ENCODE measurements at places on chromosomes 2 and 18. TPM values are rescaled to one million over a fixed set of nuclear protein-coding genes. Genes with fewer than 3 reads are reported as not detected.
A peak's percentile ranks its signal among the peaks of the same experiment; 100 is the strongest.

GRCh38 chr2:9230881-9231280 is 24.3 kb downstream of the ASAP2 start:
- DNase-seq, result no peak

DNA sequence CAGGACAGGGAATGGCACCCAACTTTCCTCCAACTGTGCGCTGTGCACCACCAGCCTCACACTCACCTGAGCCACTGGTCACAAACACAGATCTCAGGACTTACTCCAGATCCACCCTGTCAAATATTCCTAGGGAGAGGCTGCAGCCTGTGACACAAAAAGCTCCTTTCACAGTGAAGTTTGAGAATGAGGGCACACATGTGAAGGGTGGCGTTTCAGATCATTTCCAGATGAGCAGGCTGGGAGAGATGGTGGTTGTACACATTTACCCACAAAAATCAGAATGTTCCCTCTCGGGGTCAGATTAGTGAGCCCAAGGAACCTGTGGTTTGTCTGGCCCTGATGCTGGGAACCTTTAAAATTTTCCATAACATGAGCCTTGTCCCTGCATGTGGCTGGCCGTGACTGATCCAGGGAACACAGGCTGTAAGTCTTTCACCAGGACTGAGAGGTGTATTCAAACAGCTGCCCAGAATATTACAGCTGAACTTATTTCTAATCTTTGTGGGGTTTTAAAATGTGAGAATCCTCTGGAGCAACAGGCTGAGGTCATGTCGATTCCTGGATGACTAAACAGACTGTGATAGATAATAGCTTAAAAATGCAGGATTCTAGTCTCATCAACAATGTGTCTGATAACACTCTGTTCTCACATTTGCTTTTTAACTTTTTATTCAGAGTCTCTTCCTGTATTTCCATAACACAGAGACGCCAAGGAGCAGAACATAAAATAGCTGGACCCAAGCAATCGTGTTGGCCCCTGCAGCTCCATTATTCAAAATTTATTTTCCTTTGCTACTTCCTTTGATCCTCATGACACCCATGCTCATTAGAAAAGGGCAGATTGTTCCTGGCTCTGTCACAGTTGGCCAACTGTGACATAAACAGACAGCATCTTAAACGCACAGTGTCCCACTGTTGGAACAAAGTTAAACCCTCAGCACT is 35.5 kb downstream of the IL1R2 start:
- no peak for DNase-seq

- peak; percentile 43 for DNase-seq
Observed at GRCh38 chr2:105943977-105944376, 199.3 kb downstream of the NCK2 start.

GRCh38 chr2:196563876-196564275 is 75.6 kb upstream of the CCDC150 start:
- DNase-seq, result no peak

DNA sequence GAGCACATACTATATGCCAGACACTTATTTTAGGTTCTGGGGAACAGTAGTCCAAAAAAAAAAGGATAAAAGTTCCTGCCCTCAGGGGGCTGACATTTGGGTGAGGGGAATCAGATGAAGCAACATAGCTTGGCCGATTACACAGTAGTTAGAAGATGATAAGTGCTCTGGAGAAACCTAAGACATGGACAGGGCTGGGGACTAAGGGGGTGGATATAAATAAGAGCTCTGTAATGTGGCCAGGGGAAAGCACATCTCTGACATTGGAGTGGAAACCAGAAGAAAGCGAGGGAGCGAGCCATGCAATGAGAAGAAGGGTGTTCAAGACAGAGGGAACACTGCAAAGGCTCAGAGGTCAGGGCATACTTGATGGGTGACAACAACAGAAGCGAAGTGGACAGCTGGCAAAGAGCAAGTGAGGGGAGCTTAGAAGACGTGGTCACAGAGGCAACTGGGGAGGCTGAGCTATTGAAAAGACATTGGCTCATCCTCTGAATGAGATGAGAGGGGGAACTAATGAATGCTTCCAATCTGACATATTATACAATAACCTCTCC is 11.4 kb downstream of the TMEM182 start:
- no peak for DNase-seq

- DNase-seq, result no peak
Observed at GRCh38 chr2:9052821-9053533, 49.5 kb upstream of the MBOAT2 start.

GRCh38 chr18:49651033-49651432 is 89.2 kb downstream of the LIPG start:
- peak; percentile 46 for DNase-seq

DNA sequence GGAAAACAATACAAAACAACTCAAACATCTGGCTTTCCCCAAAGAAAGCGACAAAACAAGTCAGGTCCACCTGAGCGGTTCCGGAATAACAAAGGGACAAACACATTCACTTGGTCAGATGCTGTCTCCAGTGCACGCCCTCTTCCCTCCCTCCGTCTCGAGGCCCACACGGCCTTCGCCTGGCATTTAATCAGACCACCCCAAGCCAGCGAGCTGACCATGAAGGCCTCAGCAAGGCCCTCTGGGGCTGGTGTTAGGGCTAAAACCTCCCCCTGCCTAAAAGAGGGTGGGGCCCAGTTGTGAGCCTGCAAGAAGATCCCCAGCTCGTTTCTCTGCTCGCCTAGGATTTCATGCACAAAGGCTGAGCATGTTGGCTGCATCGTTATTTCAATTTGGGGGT is 180.3 kb downstream of the EIPR1 start:
- DNase-seq, result no peak

GRCh38 chr2:280650-281110 is 7.2 kb downstream of the ALKAL2 start:
- DNase-seq, result no peak

- peak; percentile 82 for DNase-seq
Observed at GRCh38 chr2:176128172-176128981, 1.1 kb upstream of the HOXD8 start.

GRCh38 chr18:51188024-51188701 is 9.3 kb downstream of the MEX3C start:
- DNase-seq, result no peak

- DNase-seq, result no peak
Observed at GRCh38 chr2:81437456-81438000, 1133.0 kb upstream of the LRRTM1 start.

GRCh38 chr2:207459990-207460757 is 69.6 kb upstream of the CREB1 start:
- DNase-seq, result no peak

DNA sequence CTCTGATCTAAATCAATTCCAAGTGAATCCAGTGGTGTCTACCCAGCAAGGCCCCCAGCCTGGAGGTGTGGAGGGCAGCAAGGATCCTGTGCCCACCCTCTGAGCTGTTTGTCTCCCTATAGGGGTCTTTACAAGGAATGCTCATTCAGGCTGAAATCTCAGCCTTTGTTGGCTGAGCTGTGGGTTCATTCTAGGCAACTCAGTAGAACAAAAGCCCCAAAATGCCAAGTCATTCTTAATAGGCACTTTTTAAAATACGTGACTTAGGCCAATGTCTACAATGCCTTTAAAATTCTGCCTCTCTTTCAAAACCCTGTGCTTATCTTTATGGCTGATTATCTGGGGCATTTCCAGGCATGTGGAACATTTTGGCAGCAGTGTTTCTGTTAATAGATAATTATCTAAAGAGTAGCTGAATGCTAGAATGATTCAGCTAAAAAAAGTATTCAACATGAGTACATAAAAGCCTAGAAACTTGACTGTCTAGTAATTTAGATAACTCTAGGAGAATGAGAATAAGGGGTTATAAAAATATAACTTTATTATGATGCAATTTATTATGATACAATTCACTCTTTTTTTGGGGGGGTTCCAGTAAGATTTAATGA is 7.4 kb downstream of the UGT1A6 start:
- no peak for DNase-seq

DNA sequence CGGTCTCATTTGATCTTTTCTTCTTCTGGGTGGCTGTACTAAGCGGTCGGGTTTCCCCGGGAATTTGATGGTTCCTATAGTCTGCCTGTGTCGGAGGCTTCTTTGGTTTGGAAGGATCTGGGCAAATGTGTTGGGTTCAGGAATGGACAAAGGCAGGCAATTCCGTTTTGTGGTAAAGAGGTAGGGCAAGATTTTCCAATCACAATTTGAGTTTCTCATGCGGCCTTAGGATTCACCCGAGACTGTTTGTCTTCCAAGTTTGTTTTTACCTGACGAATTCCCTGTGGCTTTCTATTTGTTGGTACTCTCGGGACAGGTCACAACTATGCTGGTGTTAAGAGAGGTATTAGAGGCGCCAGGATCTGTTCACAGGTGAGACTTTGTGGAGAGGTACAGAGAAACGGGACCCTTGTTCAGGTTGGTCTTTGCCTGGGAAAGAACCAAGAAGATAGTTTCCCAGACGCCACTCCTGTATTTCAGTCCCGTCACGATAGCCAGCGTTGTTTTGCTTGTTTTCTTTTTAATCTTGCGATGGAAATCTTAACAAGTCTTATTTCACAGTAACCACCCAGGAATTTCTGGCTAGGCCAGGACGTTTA is 3.0 kb downstream of the SP5 start:
- DNase-seq, result peak; percentile 50

- DNase-seq, result peak; percentile 63
Observed at GRCh38 chr2:35099342-35099741, 1256.2 kb upstream of the CRIM1 start.

GRCh38 chr2:166361351-166362153 is 14.2 kb downstream of the SCN9A start:
- DNase-seq, result no peak

- DNase-seq, result no peak
Observed at GRCh38 chr2:67867735-67868134, 195.1 kb downstream of the C1D start.

GRCh38 chr18:79242246-79242645 is 153.5 kb upstream of the NFATC1 start:
- DNase-seq, result no peak

GRCh38 chr18:79396431-79397246 is 909 bp downstream of the NFATC1 start:
- DNase-seq, result peak; percentile 81

GRCh38 chr18:79540904-79541282 is 138.7 kb upstream of the CTDP1 start:
- peak; percentile 24 for DNase-seq

DNA sequence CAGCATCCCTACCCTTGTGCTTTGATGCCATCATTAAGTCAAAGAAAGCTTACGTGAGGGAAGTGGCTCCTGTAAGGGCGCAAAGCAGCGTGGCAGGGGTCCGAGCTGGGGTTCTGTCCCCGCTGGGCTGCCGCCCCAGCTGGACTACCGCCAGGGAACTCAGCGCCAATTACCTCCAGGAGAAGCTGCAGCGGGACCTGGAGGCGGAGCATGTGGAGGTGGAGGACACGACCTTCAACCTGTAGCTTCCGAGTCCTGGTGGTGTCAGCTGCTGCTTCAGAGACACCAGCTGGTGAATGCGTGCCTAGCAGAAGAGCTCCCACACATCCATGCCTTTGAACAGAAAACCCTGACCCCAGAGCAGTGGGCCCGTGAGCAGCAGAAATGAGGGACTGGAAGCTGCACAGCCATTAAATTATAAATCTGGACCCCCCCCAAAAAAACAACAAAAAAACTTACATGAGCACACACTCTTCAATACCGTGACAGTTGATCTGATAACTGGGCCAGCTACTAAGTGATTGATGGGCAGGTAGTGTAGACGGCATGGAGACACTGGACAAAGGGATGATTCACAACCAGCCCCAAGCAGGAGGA is 20.1 kb upstream of the YES1 start:
- peak; percentile 93 for DNase-seq

DNA sequence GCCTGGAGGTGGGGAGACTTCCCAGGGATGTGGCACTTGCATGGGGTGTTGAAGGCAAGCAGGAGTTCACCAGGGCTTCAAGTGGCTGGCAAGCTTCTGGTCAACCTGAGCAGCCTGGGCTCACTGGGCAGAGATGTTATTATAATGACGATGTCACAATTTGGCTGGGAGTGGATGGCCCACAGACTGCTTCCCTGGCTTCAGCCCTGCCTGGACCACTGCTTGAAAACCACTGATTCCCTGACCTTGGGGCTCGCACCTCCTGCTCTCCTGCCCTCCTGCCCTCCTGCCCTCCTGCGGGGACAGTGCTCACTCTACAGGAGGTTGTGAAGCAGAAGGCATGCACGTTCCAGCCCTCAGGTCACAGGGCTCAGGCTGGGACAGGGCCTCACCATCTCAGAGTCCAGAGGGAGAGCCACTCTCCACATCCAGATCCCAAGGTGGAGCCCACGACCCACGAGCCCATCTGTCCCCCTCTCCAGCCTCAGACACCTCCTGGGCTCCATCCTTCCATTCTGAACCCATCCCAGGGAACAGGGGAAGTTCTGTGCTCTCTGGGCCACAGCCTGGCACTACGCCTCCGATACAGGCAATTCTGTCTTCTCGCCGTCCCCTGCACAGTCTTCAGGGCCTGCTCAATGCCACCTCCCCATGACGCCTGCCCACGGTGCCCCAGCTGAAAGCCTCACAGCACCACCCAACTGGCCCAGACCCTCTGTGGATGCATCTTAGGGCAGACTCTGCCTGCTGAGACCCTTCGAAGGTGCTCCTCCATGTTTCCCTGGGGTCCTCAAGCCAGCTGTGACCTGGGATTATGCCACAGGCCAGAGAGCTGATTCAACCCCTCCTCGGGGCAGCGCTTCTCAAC is 241.6 kb upstream of the RAB6C start:
- peak; percentile 25 for DNase-seq

GRCh38 chr18:68024716-68025115 is 508.2 kb upstream of the DSEL start:
- DNase-seq, result no peak

GRCh38 chr2:52288596-52288995 is 1256.7 kb upstream of the NRXN1 start:
- no peak for DNase-seq

DNA sequence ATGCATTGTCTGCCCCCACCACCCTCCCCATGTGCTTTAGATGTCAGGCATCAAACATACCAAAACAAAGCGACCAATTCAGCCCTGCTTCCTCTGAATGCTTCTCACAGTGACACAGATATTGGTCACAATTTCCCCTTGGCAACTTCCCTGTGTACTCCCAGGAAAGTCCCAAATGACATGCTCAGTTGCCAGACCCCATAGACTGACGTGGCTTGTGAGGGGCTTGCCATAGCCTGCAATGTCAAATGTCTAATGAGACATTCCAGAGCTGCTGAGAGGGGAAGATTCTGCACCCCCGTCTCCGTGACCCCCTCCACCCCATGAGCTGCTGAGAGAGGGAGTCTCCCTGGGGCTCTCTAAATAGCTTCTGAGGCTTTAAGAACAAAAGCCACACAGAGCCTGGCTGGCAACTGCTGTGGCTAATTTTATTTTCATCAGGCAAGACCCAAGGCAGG is 47.3 kb downstream of the RFTN2 start:
- peak; percentile 58 for DNase-seq

MAP4K3 gene
- 39.6 TPM for total RNA-seq

GPR45 gene
- total RNA-seq, result not detected

LCT gene
- total RNA-seq, result 0.11 TPM

TNFRSF11A gene
- total RNA-seq, result 15.2 TPM

SPRED2 gene
- total RNA-seq, result 66.7 TPM

ALPG gene
- total RNA-seq, result not detected

SKA1 gene
- 70.6 TPM for total RNA-seq

NXPH2 gene
- 4.8 TPM for total RNA-seq

RAB27B gene
- 0.99 TPM for total RNA-seq

STEAP3 gene
- total RNA-seq, result 7.9 TPM

B3GNT7 gene
- 33.2 TPM for total RNA-seq

LOXL3 gene
- 8.0 TPM for total RNA-seq

PRSS56 gene
- not detected for total RNA-seq

IL1R2 gene
- not detected for total RNA-seq

GPR55 gene
- total RNA-seq, result 7.5 TPM

PAX8 gene
- not detected for total RNA-seq

ERBB4 gene
- 158 TPM for total RNA-seq

ADAM23 gene
- total RNA-seq, result 18.1 TPM

ANKRD30B gene
- total RNA-seq, result not detected

TEX51 gene
- not detected for total RNA-seq
